ENCODE measurements at places on chromosomes 1 and 21.

- no peak for DNase-seq
These were observed 31.1 kb upstream of the UAP1 start for GRCh38 chr1:162530307-162530987.

DNA sequence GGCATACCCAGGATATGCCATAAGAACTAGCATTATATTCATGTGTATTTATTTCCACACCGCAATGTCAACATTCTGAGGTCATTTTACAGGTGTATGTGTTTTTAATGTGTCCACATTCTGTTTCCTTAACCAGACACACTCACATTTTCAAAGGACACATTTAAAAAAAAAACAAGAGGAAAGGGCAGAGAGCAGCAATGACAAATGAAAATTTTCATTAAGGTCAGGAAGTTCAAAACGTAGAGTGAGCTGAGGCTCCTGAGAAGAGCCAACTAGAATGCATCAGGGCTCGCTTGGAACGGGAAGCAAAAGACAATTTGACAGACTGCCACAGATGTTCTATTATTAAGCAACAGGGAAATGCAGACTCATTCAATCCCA is 4.8 kb upstream of the GNPAT start:
- no peak for DNase-seq

- DNase-seq: no peak
These were observed 37.7 kb downstream of the MARK1 start for GRCh38 chr1:220565670-220566069.

DNA sequence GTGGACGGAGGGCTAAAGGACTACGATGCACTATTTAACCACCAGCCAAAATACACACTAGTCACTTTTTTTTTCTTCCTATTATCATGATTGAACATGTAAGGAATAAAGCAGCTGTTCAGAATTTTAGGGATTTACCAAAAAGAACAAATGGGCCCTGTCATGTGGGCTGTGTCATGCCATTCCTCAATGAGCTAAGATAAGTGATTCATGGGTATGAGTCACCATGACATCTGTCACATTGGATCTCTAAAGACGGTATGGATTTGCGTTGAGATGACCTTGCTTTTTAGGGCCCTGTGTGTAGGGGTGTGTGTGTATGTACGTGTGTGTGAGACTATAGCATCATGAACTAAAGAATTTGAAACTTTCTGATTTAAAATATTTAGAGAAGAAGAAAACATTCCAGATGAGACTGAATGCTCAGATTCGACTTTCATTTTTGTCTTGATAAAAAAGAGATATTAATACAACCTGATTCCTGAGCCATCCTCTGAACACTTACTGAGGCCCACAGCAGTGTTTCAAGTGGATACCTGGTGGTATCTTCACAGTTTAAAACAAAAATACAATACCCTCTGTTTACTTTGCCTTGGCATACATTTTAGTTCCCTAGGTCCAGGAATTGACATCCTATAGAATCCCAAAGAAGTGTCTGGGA is 246.1 kb upstream of the DUSP10 start:
- DNase-seq: no peak

DNA sequence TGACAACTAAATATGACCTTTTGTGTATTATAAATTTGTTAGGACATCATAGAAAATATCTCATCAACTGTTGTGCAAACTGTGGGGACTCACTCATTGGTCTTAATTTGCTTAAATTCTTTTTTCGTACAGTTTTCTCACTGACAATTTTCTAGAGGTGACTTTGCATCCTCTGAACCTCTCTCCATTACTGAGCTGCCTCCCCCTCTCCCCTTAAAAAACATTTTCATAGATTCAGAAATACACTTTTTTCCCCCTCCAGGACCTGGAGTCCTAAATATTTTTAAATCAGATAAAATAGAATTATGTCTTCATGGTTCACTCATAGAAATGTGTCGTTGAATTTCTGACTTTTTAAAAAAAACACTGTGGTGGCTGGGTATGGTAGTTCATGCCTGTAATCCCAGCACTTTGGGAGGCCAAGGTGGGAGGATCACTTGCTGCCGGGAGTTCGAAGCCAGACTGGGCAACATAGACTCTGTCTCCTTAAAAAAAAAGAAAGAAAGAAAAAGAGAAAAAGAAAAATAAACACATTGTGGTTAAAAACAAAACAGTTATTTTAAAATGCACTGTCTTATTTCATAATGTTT is 1.5 kb downstream of the CNST start:
- no peak for DNase-seq

DNA sequence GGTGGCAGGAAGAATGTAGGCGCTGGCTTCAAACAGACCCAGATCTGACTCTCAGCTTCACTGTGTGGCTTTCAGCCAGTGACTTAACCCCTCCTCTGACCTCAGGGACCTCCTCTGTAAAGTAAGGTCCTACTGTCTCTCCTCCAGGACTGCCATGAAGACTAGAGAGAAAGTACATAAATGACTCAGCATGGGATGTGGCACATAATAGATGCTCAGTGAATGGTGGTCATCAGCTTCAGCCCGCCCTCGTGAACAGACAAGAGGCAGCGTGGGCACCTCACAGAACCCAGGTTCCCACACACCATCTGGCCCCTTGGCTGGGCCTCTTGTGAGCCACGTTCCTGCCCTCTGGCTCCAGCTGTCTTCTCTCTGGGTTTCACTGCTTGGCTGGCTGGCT is 126.0 kb downstream of the SYF2 start:
- DNase-seq: peak; percentile 36

- DNase-seq: no peak
These were observed 314.0 kb downstream of the LMO4 start for GRCh38 chr1:87642581-87643221.

GRCh38 chr1:170931650-170932049 is 3.7 kb upstream of the MROH9 start:
- no peak for DNase-seq

GRCh38 chr1:222547260-222547614 is 667 bp downstream of the HHIPL2 start:
- DNase-seq: no peak

DNA sequence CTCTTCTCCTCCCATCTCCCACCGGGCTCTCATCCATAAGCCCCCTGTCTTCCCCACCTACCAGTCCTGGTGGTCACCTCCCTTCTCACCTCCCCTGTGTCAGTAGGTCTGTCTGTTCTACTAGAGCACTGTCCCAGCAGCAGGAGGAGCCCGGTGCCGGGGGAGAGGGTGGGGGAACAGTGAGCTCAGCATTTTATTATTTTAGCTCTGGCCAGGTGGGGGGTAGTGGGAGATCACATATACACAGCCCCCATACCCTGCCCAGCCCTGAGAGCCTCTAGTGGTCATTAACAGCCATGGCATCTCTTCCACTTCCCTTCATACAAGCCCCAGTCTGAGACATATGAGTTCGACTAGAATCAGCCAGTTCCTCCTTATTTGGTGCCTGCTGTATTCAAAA is at the start of gene TMOD4:
TMOD4 (minus strand) TSS at position 119 of the 400 bp plus-strand sequence. CDS start 1,106 bp downstream, outside the sequence.
- no peak for DNase-seq

DNA sequence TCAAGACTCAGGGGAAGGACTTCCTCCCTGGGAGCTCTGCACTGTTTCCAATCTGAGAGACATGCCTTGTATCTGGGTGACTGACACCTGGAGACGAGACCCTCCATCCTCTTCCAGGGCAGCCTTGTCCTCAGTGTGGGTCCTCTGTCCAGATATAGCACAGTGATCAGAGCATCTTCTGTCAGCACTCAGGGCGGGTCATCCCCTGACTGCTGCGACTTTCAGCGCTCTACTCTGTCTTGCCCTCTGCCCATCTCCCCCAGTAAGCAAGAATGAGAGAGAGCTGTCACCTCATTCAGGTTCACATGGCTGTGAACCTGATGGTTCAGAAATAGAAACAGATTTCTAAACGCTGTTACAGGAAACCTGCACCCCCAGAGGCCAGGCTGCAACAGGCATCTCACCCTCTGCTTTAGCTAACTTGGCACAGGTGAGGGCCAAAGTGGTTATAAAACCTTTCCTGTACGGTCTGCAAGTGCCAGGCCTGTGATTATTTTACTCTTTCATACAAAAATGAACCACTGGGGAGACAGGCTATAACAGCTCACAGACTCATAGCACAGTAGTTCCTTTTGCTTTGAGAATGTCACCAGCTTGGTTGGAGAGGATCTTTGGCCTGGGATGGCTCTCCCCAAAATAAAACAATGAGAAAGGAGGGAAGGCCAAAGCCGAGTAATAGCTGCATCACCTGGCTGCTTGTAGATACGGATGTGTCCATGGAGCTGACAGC is 11.4 kb upstream of the TENT5C start:
- no peak for DNase-seq

- no peak for DNase-seq
These were observed 13.0 kb upstream of the SLC19A1 start for GRCh38 chr21:45555251-45555556.

GRCh38 chr1:206511362-206512057 is 4.2 kb downstream of the RASSF5 start:
- DNase-seq: no peak

- DNase-seq: no peak
These were observed 49.3 kb downstream of the SH3GLB1 start for GRCh38 chr1:86753700-86754099.

- no peak for DNase-seq
These were observed 13.8 kb upstream of the SEC16B start for GRCh38 chr1:177983482-177984135.

GRCh38 chr1:14300991-14301703 is 297.3 kb upstream of the KAZN start:
- no peak for DNase-seq

DNA sequence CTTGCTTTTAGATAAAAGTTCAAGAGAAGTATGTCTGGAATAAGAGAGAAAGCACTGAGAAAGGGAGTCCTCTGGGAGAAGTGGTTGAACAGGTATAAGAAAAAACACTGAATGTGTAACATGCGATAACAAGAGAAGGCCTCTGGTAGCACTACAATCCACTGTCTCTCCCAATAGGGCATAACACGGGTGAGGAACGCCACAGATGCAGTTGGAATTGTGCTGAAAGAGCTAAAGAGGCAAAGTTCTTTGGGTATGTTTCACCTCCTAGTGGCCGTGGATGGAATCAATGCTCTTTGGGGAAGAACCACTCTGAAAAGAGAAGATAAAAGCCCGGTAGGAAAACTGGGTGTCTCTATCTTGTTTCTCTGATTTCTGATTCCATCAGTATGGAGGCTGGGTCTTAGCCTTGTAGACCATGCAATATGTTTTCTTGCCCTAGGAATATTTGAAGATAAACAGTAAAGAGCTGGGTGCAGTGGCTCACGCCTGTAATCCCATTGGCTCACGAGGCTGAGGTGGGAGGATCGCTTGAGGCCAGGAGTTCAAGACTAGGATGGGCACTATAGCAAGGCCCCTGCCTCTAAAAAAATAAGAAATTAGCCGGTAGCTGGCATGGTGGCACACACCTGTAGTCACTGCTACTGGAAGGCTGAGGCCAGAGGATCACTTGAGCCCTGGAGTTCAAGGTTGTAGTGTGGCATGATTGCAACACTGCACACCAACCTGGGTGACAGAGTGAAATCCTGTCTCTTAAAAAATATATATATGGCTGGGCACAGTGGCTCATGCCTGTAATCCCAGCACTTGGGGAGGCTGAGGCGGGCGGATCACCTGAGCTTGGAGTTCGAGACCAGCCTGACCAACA is 40.4 kb downstream of the DAP3 start:
- DNase-seq: peak; percentile 36

DNA sequence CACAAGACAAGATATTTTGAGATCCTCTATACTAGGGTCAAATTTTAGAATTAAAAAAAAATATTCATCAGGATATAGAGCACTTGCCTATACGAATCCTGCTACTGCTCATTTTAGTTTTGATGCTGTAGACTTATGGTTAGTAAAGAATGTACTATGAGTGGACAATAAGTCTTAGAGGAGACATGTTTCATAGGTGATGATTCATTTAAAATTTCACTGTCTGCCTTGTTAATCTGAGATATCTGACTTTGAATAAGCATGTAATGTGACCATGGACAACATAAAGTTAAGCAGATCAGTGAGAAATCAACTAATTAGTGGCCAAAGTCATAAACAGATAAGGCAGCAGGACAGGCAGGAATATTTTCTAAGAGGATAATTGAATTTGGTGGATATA is 106.8 kb upstream of the HP1BP3 start:
- DNase-seq: no peak

- DNase-seq: no peak
These were observed 1.7 kb downstream of the WNT9A start for GRCh38 chr1:227945891-227946623.

DNA sequence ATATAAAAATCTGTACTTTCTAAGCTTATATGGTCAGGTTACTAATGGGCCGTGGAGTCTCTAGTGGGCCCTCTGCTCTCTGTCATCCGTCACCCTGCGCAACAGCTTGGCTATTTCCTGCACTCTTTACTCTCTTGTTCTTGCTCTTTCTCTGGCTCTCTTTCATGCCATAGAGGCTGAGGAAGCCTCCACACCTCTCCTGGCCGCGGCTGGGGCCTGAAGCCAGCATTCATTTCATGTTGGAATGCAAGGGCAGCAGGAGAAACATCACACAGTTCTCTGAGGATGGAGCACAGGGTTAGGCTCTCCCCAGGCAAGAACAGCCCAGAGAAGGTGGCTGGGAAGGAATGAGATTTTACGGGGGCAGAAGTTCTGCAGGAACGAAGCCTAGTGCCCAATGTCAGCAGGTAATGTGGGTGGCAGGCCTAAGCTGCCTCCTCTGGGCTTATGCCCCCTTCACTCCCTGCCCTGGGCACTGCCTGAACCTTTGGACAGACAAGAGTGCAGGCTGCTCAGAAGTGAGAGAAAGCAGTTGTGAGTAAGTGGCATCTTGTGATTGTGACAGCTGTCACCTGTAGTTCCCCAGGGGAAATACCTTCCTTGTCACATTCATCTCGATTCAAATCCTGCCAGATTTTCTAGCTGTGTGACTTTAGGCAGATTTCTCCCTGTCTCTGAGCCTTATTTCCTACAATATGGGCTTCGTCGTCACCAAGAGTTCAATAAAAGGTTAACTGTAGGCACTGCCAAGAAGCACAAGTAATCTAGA is 3.6 kb upstream of the FHAD1 start:
- no peak for DNase-seq

DNA sequence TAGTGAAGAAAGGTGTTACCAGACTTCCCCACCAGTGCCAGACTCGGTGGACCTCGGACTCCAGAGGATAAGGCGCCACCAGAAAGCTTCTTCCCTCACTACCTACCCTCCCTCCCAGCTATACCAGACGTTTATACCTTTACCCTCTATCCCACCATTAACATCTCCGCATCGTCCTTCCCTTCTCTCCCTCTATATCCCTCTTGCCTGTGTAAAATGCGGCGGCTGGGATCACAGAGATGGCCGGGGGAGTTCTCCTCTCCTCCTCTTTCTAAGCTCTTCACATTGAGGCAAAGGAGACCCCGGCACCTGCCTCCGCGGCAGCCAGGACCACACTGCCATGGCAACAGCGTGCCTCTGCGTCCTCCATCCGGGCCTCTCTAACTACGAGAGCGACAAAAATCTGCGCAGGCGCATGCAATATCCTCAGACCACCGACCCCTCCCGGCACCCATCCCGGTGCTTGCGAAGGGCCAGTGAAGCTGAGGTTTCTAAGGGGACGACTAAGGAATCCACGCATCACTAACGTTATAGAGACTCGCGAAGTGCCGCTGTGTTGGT is at the start of gene CCDC181:
CCDC181 (minus strand) TSS at position 394 of the 561 bp plus-strand sequence. CDS start 2,547 bp downstream, outside the sequence.
- peak; percentile 75 for DNase-seq

- DNase-seq: no peak
These were observed 14.5 kb downstream of the AHDC1 start for GRCh38 chr1:27589441-27589840.
